ENCODE measurements at places on chromosomes 3 and 15. TPM values are rescaled to one million over a fixed set of nuclear protein-coding genes. Genes with fewer than 3 reads are reported as not detected.

Gene PLCB2
- total RNA-seq, result 21.8 TPM

Gene XCR1
- total RNA-seq, result 0.29 TPM

Gene LTF
- 1.4 TPM for total RNA-seq

Gene AHSG
- not detected for total RNA-seq

Gene NSUN3
- total RNA-seq, result 33.9 TPM

Gene CD200R1
- total RNA-seq, result 0.52 TPM

Gene SNX22
- total RNA-seq, result 0.29 TPM

Gene TMC3
- total RNA-seq, result not detected

Gene ZNF662
- total RNA-seq, result 14.4 TPM

Gene POU1F1
- total RNA-seq, result not detected

Gene FGD5
- 15.1 TPM for total RNA-seq

Gene GADL1
- total RNA-seq, result not detected

Gene ARRDC4
- 164 TPM for total RNA-seq

Gene COLQ
- 1.5 TPM for total RNA-seq

Gene TM4SF4
- total RNA-seq, result not detected

Gene SYNPR
- not detected for total RNA-seq

Gene PSTPIP1
- total RNA-seq, result 8.2 TPM

Gene FSTL1
- 108 TPM for total RNA-seq

Gene GATM
- total RNA-seq, result 7.7 TPM

Gene TFG
- total RNA-seq, result 95.2 TPM

Gene DAZL
- 0.22 TPM for total RNA-seq

Gene CYP1A2
- total RNA-seq, result not detected

Gene C3orf70
- total RNA-seq, result 32.7 TPM

Gene WNT7A
- total RNA-seq, result not detected

Gene FBXL22
- 37.5 TPM for total RNA-seq

Gene PAK2
- total RNA-seq, result 74.7 TPM

Gene GP9
- 0.90 TPM for total RNA-seq

Gene IMPG2
- 0.22 TPM for total RNA-seq

Data from mucosa of descending colon (tissue), 3 donors.